SJSA1 (cell line): ENCODE measurements at places on chromosomes 2 and 18. TPM values are rescaled to one million over a fixed set of nuclear protein-coding genes. Genes with fewer than 3 reads are reported as not detected.

GRCh38 chr2:217223222-217223930 is 363.5 kb upstream of the TNP1 start:
- DNase-seq: peak; percentile 86

- peak; percentile 43 for DNase-seq
These were observed 209.5 kb downstream of the DYM start for GRCh38 chr18:49250816-49251388.

Gene GTF2A1L
- 0.11 TPM in 1 of 2 replicates, not detected in the other for total RNA-seq

DNA sequence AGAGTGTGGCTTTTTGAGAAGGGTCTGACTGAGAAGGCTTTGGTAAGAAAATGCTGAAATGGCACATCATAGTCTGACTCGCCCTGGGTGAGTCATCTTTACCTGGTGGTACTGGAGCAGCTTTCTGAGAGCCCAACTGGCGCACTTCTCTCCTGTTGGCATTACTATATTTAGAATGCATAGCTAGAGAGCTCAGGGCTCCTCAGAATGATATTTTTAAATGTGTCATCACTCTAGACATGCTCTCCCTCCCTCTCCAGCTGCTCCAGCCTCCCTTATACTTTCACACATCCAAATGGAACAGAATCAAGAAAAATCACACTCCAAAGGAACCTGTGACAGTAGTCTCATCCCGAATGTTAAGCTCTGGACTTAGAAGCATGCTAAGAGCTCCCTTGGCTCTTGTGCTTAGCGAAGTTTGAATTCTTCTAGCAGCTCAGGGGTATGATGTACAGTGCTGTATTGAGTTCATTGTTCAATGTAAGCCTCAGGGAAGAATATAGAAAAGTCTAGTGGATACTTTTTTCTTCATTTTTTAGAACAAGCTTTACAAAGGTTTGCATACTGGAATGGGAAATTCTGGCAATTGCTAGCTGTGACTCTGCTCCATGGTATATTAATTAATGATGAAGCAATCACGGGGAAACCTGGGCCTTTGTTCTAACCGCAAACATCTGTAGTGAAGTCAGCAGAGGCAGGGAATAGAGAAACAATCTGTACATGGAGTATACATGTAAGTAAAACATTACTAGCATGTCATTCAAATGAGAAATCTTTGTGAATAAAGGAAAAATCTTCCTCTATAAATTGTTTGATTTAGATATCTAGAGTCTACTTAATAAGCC is 751.2 kb upstream of the NRXN1 start:
- DNase-seq: no peak

GRCh38 chr2:121596221-121597080 is 52.8 kb downstream of the CLASP1 start:
- peak; percentile 52 for DNase-seq

DNA sequence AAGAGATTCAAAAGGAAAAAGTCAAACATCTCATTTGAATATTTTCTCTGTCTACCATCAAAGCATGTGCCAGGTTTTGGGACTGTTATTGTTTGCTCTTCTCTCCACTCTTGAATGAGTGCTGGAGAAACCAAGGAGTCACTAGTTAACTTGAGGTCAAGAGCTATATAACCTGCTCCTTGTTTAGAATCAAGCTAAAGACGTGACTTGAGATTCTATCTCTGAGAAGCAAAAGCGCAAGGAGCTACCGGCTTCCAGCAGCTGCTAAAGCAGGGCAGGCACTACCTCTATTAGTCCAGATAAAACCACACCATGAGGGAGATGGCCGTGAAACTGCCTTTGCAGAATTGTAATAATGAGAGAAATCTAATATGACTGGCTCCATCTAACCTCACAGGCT is 36.0 kb downstream of the UXS1 start:
- no peak for DNase-seq

DNA sequence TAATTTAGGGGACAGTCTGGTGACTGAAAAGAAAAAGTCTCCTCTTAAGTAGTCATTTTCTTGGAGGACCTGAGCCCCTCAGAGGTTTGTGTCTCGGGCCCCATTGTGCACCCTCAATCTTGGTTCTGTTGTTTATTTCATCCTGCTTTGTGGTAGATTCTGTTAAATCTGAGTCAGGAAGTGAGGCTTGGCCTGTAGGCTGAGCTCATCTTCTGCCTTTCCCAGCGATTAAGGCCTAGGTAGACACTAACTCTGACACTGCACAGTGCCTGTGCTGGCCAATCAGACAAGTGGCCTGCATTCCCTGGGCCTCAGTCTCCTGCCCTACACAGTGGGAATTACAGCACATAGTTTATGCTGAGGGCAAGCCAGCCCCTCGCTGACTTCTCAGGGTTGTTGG is 80.2 kb downstream of the CTIF start:
- no peak for DNase-seq

Gene DUSP19
- total RNA-seq: 5.1 and 8.5 TPM in 2 replicates

DNA sequence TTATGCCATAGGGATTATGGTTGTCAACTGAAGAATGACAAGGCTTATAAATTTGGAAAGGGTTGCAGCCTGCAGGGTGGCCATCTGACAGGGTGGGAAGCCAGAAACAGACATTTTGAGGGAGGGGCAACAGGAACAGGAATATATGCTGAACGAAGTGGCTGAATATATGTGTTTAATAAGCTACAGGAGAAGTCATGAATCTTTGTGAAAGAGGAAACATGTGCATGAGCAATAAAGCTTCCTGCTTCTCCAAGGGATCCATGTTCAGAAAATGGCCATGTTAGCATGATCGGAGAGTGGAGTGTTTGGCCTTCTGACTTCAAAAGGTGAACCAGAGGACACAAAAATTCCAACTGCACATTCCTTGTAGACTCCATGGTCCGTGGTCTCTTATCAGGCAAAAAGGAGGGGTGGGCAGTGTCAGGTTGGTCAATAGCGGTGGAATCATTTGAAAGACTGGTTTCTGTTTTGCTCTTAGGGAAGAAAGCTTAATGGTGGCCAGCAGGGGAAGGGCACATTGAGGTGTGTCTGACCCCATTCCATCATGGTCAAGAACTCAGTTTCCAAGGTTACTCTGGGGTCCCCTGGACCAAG is 144.1 kb downstream of the SOCS6 start:
- DNase-seq: peak; percentile 10

GRCh38 chr2:215059724-215060123 is 78.7 kb downstream of the ABCA12 start:
- DNase-seq: no peak

- DNase-seq: peak; percentile 66
These were observed 6.6 kb downstream of the DSG3 start for GRCh38 chr18:31454066-31454708.

Gene PAX3
- total RNA-seq: 0.03 TPM in 1 of 2 replicates, not detected in the other

- peak; percentile 96 for DNase-seq
These were observed 25.3 kb upstream of the STAM2 start for GRCh38 chr2:152200565-152201465.

- DNase-seq: no peak
These were observed 726.0 kb upstream of the RAB6C start for GRCh38 chr2:129253461-129253812.

DNA sequence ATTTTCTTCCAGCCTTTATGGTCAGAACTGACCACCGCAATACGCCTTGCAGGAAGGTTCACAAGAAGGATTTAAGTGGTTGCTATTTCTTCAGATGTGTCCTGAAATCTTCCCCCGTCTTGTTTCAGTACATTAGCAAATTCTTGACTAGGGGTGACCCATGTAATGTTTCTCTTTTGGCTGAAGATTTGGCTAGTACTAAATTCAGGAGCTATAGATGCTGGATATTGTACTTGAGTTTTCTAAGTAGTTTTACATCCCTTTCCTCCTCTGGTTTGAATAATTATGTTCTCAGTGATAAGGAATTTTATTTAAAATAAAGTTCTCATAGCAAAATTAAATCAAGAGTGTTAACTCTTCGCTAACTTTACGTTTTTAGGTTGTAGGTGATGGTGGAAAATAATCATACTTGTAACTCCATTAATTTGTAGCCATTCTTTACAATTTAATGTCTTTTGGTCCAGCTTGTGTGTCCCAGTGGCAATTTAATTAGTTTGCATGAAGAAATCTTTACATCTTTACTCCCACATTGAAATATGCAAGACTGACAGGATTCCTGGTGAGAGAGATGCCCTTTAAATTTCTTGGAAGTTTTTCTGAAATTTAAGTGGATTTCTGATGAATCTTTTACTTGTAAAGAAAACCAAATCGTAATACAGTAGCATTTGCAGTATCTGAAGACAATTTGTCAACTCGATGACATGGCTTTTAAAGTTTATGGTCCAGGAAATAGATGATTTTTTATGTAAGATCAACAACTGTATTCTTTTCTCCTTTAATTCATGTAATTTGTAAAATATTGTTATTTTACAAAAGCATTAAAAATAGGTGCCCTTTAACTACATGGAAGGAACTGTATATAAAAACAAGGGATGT is 2.8 kb downstream of the PHLPP1 start:
- DNase-seq: no peak
